ENCODE measurements at places on chromosomes 6 and 20.

DNA sequence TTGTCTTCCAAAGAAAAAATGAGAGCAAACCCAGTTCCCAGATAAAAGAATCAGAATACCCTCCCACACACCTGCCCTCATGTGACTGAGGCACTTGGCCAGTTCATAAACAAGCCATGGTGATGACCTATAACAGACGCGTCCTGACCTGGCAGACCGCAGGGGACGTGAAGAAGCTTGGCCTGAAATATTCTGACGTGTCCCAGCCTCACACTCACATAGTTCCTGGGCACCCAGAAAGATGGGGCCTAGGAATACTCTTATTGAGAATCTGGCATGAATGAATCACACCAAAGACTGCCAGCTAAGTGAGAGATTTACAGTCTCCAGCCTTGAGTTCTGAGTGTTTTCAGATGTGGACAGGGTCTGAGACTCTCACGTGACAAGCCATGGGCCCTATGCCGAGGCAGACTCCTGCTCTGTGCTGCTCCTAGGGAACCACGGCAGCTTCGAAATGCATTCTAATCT is 17.2 kb upstream of the MAP3K4 start:
- no peak for DNase-seq

- no peak for DNase-seq
Measured at GRCh38 chr6:157879034-157879872, 56.2 kb downstream of the SNX9 start.

- peak; percentile 86 for DNase-seq
Measured at GRCh38 chr6:108737594-108738546, 110.4 kb upstream of the ARMC2 start.

DNA sequence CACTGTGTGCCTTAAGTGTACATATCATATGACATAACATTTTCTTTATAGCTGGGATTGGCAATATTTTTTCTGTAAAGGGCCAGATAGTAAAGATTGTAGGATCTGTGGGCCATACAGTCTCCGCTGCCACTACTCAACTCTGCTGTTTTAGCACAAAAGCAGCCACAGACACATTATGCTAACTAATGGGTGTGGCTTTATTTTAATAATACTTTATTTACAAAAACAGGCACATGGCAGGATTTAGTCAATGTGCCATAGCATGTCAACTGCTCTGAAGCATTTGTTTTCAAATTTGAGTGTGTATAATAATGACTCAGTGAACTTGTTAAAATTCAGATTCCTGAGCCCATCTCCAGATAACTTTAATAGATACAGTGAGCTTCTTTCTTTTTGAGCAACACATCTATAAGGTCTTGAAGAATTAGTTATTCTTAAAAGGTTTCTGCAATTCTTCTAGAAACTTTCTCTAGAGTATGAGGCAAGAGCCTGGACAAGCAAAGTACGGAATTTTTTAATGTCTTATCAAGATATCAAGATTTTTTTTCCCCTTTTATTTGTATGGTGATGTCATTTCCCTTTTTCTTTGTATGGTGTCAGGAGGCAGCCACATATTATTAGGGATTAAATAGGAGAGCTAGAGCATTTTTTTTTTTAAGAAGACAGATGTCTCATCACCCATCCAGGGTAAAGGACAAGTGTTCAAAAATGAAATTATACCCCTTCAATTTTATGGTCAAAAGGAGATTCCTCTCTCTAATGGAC is 518.3 kb downstream of the DHX35 start:
- no peak for DNase-seq

GRCh38 chr6:36263390-36264000 is 6.4 kb upstream of the PNPLA1 start:
- DNase-seq, result no peak

GRCh38 chr6:4672772-4673171 is 103.4 kb upstream of the CDYL start:
- DNase-seq, result peak; percentile 15

GRCh38 chr6:143863771-143864170 is 503 bp upstream of the ZC2HC1B start:
- DNase-seq, result no peak

DNA sequence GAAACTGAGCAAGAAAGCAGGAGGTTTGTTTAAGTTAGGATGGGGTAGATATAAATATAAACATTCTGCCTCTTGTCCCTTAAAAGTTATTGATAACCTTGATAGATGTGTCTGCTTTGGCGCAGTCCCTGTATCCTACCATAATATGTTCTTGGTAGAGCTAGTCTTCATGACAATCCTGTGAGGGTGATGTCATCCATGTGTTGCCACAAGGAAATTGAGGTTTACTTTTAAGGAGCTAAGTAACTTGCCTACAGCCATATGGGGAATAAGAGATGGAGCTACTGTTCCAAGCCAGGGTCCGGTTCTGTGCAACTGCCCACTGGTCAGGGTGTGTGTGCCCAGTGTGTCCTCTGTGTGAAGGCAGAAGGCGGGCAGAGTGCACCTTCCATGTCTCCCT is 78.5 kb downstream of the SSR1 start:
- DNase-seq, result peak; percentile 52

- DNase-seq, result peak; percentile 87
Measured at GRCh38 chr6:35049900-35050756, 91.0 kb downstream of the TCP11 start.

DNA sequence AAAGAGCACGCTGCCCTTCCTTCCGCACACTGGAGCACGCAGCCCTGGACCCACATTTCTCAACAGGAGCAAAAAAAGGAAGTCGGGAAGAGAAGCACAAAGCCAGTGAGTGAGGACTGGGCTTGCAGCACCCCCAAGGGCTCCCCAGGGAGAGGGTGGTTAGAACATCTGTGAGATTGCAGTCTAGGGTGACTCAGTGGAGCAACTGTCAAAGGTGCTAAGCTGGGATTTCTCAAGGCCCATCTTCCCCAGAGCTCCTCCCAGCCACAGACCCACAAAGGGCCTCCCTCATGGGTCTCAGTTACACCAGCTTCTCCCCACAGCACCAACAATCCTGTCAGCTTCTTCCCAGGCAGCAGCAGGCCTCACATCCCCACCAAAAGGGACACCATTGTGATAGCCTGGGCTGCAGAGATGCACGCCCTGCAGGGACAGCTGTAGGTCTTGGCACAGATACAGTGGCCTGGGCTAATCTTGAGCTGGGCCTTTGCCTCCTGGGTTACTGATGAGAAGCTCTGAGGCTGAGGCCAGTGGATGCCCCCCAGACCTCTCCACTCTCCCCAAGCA is 39.6 kb upstream of the CD93 start:
- peak; percentile 98 for DNase-seq

GRCh38 chr6:53829698-53830221 is 35.0 kb downstream of the LRRC1 start:
- no peak for DNase-seq

DNA sequence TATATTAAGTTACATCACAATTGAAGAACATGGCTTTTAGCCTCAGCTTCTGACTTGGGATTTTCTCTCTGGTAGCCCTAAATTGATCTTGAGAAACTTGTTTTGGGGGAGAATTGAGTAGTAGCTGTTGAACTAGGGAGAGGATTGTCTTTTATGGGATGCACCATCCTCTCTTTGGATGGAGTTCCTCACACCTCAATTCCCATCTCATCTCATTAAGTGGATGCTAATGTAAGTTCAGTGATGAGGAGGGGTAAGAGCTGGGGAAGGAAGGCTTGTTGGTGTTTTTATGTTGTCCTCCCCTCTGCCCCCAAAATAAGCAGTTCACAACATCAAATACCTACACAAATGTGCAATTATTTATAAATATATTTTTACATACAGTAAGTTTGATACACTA is 4.0 kb downstream of the GJA1 start:
- DNase-seq, result no peak

GRCh38 chr6:106163966-106164877 is 78.1 kb downstream of the PRDM1 start:
- DNase-seq, result peak; percentile 90

- no peak for DNase-seq
Measured at GRCh38 chr6:98487612-98488011, 346.8 kb upstream of the POU3F2 start.

- DNase-seq, result no peak
Measured at GRCh38 chr6:33692078-33692759, 19.3 kb downstream of the UQCC2 start.

GRCh38 chr20:2138396-2138795 is 36.8 kb downstream of the STK35 start:
- peak; percentile 57 for DNase-seq

GRCh38 chr6:155352811-155353210 is 38.5 kb upstream of the TFB1M start:
- DNase-seq, result no peak

- DNase-seq, result no peak
Measured at GRCh38 chr20:57426831-57427230, 35.6 kb downstream of the RBM38 start.

- no peak for DNase-seq
Measured at GRCh38 chr20:62768551-62769287, 27.6 kb upstream of the MRGBP start.

GRCh38 chr20:50792708-50793574 is 1.9 kb upstream of the BCAS4 start:
- no peak for DNase-seq

DNA sequence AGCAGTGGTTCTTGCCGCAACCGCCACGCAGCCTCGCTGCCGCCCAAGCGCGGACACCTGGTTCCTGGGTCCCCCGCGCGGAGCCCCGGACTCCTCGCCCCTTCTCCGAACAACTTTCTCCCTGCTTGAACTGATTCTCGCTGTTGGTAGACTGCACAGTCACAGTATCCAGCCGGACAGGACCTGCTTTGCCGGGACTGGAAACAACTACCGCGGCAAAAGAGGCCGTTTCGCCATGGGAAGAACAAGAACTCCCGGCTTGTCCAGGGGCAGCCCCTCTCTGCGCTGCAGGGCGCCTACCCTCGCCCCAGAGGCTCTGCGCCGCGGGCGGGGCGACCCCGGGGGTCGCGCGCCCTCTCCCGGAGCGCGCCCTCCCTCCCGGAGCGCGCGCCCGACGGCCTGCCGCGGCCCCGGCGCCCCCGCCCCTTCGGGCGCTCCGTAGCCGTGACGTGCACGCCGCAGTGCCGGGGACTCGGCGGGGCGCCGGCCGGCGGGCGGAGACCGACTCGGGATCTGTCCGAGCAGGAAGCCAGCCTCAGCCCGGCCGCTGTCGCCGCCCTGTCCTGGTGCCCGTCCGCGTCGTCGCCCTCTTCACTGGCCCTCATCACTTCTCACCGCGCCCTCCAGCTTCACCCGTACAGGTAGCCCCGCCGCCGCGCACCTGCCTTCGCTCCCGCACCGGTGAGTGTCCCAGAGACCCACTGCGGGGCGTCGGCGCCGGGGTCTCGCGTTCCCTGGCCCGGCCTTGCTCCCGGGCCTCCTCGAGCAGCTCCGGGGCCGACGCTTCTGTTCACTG is at the start of gene MYO6:
MYO6 (plus strand) TSS at position 497 of the 796 bp plus-strand sequence. CDS start 68,309 bp downstream, outside the sequence.
- peak; percentile 81 for DNase-seq

Data from suppressor macrophage (primary cell).